ENCODE measurements at places on chromosomes 6 and 20.

DNA sequence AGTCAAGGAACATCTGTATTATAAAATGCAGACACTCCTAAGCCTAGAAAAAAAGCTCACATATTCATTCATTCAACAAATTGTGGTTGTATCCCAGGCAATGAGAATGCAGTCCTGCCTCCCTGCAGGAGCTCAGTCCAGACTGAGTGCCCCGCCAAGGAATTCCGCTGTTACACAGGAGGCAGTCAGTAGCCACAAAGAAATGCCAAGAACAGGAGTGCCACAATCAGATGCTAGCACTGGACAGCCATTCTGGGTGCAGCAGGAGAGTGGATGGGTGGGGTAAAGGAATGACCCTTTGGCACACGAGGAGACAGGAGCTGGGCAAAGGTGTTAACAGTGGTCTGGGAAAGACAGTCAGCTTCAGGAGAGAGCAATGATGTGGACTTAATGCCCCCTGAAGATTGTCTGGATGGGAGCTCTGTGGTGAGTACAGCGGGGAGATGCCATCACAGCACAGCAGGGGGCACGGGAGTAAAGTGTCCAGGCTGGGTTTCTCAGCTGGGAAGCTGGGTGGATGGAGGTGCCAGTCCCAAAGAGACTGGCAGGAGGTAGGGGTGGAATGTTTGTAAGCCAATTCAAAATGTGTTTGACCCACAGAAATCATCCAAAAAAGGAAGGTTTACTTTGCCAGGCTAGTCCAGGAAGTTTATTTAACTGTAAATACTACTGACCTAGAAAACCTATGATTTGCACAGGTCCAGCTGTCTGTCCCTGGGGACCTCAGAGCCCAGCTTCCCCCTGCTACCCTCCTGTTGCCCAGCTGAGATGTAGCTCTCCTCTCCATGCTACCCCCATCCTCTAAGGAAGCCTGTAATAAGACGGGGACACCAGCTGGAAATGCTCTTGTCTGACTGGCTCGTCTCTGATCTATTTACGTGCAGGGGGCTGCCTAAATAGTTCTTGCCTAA is 84.1 kb downstream of the SLC23A2 start:
- DNase-seq = no peak

- no peak for DNase-seq
Observed at GRCh38 chr20:12056839-12057238, 139.1 kb downstream of the BTBD3 start.

DNA sequence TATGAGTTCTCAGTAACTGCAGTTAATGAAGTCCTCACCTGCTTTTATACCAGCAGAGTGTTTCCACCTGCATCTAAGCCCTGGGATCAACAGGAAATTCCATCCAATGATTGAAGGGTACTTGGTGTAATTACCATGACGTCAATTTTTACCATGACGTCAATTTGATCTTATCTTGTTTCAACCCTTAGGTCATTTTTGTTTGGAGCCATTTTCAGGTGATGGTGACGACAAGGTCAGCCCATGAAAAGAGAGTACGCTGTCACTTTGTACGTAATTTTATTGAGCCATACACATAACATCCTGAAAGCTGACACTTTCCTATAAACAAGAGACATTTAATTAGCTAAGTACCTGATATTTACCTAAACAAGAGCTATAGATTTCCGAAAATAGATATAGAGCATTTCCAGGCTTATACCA is at the start of gene CGA:
CGA (minus strand) TSS at position 20 of the 423 bp plus-strand sequence. CDS start 6,906 bp downstream, outside the sequence.
- no peak for DNase-seq

DNA sequence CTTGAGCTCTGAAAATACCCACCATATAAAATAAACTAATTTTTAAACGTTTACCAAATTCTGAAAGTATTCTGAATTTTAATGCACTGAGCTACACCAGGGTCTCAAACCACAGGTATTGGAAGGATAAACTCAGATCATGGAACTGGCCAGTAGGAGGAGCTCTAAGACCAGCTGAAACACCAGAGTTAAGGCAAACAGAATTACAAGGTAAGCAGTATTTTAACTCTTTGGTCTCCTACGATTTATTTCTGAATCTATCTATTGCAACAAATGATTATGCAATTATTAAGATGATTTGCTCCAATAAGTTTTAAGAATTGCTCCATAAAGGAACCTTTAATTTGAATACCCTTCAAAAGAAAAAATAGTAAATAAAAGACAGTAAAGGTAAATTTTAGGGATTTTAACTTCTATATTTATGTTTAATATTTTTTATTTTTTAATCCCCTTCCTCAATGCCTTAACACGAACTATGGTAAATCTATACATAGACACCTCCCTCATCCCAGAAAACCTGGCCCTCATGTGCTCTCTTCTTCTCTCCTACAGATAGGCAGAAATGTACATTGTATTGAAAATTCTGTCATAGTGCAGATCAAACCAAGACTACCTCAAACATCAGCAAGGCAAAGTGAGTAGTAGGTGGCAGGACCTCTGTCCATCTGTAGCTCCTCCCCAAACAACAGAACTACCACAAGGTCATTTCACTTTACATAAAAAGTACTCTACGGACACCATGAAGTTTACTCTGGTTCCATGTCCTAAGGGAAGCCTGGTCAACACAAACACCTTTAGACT is 58.4 kb downstream of the SMLR1 start:
- peak; percentile 44 for DNase-seq

DNA sequence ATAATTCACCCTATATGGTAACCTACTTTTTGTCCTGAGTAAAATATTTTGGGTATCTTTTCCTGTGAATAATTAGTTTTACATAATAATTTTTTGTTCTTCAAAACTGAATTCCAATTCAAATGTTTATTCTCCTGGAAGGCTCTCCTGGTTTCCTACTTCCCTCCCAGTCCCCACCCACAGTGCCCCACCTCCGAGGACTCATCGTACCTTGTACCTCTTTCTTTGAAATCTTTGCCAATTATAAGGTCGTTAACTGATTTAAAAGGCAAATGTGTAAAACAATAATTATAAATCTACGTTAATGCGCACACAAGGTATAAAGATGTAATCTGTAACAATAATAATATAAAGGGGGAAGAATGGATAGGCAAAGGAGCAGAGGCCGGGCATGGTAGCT is 40.5 kb upstream of the VEGFA start:
- DNase-seq = no peak

DNA sequence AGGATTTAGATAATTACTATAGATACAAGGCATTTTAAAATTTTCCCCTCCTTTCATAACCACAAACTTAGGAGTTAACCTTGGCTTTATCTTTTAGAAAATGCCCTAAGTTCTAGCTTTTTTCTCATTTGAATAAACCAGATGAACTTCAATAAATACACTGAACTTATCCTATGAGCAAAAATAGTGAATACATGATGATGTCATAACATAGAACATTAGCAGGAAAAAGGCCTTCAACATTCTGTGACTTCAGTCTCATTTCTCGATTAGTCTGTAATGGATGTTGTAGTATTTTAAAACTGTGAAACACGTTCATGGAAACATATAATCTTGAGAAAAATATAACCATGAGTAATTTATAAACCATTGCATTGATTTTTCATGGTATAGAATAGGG is 550.7 kb downstream of the PKHD1 start:
- DNase-seq = no peak

DNA sequence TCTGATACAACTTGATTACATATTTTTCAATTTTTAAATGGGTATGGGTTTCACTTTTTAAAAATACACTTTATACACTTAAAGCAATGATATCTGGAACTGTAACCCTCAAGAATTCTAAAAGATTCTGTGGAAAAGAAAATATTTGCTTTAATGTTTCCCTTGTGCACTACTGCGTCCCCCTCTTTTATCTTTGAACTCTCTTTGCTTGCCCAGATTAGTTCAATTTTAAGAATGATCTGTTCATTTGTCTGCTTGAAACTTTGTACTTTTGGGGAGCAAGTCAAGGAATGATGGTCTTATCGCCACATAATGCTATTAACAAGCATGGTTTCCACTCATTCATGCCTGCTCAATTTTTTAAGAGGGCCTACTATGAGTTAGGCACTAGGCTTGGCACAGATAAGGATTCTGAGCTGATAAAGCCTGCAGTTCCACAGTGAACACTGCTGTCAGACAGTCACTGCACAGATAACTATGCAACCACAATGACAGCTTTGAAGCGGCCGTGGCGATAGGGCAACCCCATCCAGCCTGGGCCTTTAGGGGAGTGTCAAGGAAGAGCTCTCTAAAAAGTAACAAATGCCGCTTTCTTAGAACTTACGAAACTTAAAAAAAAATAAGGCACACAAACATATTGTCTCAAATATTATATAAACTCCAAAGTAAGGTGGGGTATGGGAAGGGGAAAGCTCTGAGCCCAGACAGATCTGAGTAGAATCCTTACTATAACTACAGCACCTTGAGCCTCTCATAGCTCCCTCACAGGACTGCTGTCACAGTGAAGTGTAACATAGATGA is 29.7 kb downstream of the FYN start:
- DNase-seq = no peak

DNA sequence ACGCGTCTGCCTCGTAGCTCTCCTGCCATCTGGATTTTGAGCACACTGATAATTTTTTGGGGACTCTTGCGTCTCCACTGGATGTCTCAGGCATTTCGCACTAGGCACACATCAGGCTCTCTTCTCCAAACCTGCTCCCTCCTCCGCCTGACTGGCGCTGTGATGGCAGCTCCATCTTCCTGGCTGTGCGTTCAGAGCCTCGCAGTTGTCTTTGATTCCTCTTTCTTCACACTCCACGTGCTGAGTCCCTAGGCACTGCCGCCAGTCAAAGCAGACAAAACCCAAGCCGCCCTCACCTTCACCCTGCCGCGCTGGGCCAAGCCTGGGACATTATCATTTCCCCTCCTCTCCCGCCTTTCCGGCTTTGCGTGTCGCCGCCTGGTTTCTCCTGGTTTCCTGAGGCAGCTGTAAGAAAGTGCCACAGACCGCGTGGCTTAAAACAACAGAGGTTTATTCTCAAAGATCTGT is 778 bp downstream of the PSMG4 start:
- DNase-seq = peak; percentile 54

DNA sequence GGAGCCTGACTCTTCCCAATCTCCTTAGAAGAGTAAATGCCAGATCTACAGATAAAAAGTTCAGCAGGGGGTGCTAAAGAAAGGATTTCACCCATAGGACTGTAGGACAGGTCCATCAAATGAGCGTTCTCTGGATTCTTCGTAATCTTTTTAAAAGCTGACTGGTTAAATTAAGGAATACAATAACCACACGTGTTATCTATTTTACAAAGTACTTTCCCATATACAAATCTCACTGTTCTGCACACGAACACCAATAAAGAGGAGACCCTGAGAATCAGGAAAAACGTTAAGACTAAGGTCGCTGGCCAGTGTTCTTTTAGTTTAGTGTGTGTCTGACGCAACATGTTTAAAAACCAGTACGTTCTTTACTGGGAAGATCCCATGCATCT is 542 bp downstream of the TUBE1 start:
- DNase-seq = peak; percentile 49

DNA sequence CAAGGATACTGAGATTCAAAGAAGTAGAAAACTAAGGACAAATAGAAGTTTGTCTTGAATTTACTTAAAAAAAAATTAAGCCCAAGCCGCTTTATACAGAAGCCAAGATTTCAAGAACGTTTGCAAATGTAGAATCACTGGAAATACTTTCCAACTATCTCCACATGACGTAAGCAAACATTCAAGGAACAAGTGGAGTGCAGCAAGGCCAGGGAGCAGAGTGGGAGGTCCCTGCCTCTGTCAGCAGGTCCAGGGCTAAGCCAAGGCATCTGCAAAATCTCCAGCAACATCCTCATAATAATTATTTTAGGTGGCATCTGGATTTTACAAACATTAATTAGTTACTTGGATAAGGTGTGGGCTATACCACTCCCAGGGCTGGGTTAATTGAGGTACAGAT is 60.1 kb upstream of the AKIRIN2 start:
- no peak for DNase-seq

- DNase-seq = peak; percentile 9
Observed at GRCh38 chr6:75285283-75285639, 669 bp upstream of the TMEM30A start.

DNA sequence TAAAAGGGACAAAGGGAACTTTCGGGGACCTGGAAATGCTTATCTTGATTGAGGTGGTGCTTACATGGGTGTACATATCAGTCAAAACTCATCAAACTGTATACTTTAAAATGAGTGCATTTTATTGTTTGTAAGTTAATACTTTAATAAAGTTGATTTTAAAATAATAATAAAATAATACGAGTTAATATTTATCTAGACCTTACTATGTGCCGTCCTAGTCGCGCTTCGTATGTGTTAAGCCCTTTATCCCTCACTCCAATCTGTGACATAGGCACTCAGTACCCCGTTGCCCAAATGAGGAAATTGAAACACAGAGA is 47.5 kb downstream of the PDYN start:
- DNase-seq = no peak

DNA sequence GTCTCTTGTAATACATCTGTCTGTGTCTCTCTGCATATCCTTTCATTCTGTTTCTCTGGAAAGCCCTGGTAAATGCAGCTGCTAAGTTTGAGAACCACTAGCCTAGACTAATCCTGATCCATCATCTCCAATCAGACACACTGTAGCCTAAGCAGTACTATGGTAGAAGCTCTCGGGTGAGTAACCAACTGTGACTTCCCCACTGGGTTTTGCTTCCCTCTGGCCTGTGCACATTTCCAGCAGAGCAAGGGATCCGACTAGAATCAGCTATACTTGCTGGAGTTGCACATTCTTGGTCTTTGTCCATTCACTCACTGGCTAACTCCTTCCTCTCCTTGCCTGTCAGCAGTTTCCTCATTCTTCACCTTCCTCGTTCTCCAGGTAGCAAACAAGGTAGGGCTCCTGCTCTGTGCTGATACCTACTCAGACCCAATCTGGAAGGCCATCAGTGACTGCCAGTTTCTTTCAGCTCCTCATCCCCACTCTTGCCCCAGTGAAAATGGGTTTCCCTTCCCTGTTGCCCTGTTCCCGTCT is 184.2 kb downstream of the PLCB4 start:
- DNase-seq = no peak

DNA sequence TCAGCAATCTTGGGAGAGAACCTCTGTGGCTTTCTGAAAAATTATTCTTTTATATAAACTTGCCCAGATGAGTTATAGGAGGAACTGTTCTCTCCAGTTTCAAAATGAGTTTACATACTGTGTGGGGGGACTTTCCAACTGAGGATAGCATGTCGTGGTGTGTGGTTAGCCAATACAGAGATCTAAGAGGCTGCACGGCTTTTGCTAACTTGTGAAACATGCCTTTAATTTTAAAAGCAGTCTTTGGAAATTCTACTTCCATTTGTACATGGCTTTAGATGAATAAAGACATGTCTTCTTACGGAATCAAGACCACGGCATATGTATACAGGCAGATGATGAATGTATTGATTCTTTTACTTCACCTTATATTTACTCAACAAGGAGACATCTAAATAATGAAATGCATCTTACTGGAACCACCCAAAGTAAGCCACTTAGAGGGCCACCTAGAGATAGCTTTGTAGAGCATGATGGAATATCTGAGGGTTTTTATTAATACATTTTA is 39.8 kb downstream of the HIVEP1 start:
- peak; percentile 62 for DNase-seq
